GM12865 (cell line): ENCODE measurements at places on chromosomes 7 and 10.

DNA sequence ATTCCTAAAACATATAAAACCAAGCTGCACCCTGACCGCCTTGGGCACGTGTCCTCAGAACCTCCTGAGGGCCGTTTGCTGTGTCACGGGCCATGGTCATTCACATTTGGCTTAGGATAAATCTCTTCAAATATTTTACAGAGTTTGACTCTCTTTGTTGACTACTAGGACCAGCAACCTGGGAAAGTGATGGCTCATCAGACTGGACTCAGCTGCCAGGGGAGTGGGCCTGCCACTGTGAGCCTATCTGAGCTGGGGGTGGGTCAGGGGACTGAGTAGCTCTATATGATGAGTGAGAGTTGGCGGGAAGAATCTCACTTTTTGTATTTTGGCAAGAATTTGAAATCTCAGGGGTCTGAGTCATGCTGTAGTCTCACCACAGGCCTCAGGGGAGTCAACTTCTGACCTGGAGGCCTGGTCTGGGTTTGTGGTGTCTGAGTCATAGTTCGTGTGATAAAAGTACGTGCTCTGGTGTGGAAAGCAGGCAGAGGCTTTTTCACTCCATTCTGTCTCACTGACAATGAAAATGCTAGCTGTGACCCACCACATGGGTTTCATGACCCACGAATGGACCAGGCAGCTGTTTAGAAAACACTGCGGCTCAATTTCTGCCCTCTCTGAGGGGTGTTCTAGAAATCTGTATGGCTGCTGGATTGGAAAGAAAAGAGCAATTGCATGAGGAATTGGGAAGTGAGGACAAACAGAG, 4.2 kb upstream of the UPP1 start:
- peak; percentile 94 for DNase-seq

GRCh38 chr10:65275296-65275695, 1650.5 kb upstream of the LRRTM3 start:
- DNase-seq = no peak

- no peak for DNase-seq
Observed at GRCh38 chr10:72081210-72081609, 7.1 kb downstream of the SPOCK2 start.

GRCh38 chr7:141208539-141208938, 134.7 kb downstream of the TMEM178B start:
- DNase-seq = no peak

- no peak for DNase-seq
Observed at GRCh38 chr7:46179061-46179610, 258.1 kb upstream of the IGFBP3 start.

GRCh38 chr10:48705401-48705938, 20.8 kb downstream of the WDFY4 start:
- DNase-seq = peak; percentile 21

- DNase-seq = no peak
Observed at GRCh38 chr10:119657725-119658124, 6.5 kb downstream of the BAG3 start.

GRCh38 chr10:88388324-88388723, 194.8 kb downstream of the RNLS start:
- DNase-seq = no peak

- no peak for DNase-seq
Observed at GRCh38 chr10:26839966-26840627, 20.7 kb downstream of the ABI1 start.

DNA sequence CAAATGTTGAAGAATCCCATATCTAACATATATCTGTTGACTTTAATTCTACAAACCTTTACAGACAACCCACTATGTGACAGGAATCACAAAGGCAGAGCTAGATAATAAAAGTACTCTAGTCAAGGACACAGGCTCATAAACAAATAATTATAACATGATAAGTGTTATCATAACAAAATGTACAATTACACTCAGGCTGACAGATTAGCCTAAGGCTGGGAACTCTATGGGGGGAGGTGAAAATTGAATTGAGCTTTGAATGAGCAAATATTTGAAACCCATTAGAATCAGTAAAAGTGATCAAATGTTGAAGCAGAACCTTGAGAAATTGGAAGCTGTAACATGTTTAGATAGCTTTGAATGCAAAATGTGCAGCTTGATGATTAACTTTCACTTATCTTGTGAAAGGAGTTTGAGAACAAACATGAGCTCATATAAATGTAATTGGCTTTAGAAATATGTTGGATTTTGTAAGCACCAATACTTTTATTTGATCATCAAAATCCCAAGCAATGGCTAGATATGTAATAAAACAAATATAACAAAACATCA, 970.2 kb downstream of the SORCS3 start:
- DNase-seq = no peak
